ENCODE measurements at places on chromosomes 5 and 9.

- no peak for DNase-seq
These were observed 9.2 kb downstream of the CDC26 start for GRCh38 chr9:113266174-113266573.

DNA sequence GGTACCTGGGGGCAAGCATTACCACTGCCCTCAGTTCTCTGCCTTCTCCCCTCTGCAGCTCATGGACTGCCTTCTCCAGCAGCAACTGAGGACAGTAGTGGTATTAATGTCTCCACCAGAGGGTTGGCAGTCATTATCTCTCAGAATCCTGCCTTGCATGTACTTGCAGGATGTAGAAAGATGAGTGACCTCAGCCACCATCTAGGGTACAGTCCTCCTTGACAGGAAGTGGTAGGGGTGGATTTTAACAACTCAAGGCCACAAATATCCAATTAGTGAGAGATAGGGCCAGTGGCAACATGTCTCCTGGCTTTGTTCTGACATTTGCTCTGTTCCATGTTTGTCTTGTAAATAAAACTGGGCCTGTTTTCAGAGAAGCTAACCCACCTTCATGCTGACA lies 47.2 kb downstream of the F2R start:
- DNase-seq: no peak

DNA sequence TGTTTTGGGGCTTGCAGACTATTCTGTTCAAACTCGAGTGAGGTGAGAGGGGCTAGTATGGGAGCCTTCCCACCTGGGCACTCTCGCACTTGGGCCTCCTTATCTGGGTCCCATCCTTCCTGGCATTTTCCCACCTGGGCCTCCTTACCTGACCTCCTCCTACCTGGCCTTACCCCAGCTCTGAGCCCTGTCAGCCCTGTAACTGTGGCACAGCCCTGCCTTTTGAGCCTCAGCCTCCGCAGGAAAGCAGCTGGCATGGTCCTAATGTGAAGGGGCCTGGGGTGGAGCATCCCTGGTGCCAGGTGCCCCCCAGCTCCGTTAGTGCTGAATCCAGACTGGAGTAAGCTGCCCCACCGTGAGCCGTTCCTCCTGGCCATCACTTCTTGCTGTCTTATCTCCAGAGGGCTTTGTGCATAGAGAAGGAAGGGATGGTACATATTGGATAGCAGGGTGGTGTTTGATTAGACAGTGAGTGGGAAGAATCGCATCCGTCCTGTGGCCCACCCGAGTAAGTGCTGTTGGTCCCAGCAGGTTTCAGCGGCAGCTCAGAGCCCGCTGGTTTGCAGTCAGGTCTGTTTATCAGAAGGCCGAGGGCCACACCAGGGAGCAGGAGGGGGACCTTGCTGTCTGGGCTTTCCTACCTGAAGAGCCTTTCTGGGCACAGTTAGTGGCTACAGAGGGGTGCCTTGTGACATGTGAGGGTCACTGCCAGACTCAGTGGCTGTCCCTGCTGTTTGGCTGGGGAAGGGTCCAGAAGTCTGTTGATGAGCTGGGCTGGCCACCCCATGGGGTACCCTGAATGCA lies 76.5 kb downstream of the WNK2 start:
- no peak for DNase-seq

DNA sequence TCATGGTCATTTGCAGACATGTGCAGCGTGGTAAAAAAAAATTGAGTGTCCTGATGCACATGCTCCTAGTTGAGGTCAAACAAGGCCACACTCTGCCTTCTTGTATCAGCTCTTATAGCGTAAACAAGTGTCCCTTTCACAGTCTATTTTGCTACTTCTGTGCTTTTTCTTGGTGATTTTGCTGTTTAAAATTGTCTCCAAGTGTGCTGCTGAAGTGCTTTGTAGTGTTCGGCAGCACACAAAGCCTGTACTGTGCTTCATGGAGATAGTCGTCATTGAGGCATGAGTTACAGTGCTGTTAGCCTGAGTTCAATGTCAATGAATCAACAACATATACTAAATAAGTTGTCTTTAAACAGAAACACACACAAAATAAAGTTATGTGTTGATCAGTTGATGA lies 690.4 kb upstream of the MEF2C start:
- DNase-seq: no peak

- no peak for DNase-seq
These were observed 7.2 kb upstream of the TARS1 start for GRCh38 chr5:33433303-33434240.
